ENCODE measurements at places on chromosomes 12 and 14.

DNA sequence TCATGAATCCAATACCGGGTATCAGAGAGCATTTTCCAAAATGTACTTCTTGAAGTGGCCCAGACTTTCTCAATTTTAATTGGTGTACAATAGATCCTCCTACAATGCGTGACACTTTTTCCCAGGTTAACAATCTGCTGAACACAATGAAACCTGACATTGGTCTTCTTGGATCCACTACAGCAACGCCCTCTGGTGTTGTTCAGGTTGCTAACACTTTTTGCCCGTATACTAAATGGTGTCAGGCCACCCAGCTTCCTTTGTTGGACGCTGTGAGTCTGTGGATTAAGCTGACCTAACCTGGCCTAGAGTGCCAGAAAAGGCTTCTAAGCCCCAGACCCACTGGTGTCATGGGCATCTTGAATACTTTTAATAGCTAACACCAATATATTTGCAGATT, 89.2 kb downstream of the KCNK10 start:
- no peak for DNase-seq

GRCh38 chr12:126189856-126190255, 1124.6 kb downstream of the AACS start:
- no peak for DNase-seq

- DNase-seq = no peak
Measured at GRCh38 chr14:103524002-103524935, 1.6 kb upstream of the CKB start.

DNA sequence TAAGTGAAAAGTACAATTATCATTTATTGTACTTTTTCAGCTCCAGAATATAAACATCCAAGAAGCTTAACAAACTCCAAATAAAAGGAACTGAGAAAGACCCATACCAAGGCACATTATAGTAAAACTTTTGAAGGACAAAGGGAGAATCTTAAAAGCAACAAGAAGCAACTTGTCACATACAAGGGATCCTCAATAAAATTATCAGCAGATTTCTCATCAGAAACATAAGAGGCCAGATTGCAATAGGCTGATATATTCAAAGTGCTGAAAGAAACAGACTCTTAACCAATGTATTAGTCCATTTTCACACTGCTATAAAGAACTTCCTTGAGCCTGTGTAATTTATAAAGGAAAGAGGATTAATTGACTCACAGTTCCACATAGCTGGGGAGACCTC, 48.3 kb downstream of the TTC7B start:
- no peak for DNase-seq

- DNase-seq = no peak
Measured at GRCh38 chr12:122610207-122610606, 83.2 kb downstream of the KNTC1 start.

DNA sequence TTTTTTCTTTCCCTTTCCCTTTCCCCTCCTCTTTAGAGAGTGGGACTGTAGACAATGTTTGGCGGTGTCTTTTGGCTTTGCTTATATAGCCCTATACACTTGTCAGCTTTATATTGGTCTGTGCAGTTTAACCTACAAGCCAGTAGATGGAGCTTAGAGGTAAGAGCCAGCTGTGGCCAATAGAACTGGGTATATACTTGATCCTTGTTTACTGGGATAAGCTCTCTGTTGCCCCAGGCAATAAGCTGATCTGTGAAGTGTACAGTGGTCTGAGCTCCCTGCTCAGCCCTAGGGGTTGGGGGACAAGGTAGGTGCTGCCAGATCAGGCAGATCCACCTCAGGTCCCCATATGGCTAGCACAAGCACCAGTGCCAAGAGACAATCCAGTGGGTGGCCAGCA, 434.1 kb downstream of the NOVA1 start:
- DNase-seq = no peak

GRCh38 chr14:64556526-64556925, 6.8 kb downstream of the PPP1R36 start:
- DNase-seq = no peak

- DNase-seq = no peak
Measured at GRCh38 chr12:3751151-3752095, 1.5 kb downstream of the CRACR2A start.

DNA sequence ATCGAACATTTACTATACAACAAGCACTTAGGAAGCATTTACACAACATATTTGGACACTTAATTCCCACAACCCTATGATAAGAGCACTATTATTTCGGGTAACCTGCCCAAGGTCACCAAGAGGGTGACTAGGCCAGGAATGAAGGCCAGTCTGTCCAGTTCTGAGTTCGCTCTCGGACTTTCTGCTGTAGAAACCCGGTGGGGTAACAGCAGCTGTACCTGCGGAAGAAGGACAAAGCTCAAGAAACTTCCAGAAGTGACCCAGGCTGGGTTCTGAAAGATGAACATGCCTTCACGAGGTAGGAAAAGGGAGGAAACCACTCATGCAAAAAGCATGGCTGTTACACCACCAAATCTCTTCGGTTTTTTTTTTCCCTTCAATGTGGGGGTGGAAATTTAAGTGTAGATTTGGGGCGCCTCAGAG, 10.8 kb downstream of the PLA2G1B start:
- no peak for DNase-seq

GRCh38 chr12:60935981-60936761, 1324.0 kb upstream of the USP15 start:
- DNase-seq = no peak

DNA sequence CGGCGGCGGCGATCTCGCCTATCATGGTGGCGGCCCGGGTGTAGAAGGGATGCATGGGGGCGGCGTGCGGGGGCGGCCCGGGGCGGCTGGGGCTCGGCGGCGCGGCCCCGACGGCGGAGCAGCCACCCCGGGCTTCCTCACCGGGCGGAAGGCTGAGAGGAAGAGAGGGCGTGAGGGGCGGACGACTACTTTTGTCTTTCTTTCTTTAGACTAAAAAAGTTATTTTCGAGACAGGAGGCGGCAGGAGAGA, 240 bp downstream of the BTG1 start:
- no peak for DNase-seq

DNA sequence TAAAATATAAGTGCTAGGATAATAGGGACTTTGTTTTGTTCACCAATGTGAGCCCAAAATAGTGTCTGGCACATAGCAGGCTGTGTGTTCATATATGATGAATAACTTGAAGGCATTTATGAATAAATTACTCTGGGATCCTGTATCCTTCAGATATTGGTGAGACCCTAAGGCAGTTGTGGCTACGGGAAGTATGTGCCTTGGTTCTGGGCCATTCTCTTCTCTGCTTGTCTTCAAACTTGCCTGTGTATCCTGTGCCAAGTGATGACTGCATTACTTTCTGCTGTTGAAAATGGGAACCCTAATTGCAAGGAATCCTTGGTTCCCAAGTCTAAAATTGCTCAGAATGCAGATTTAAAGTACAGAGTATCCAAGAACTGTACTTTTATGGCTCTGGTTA, 67.6 kb upstream of the KTN1 start:
- no peak for DNase-seq
